ENCODE measurements at places on chromosomes 4 and X.

- DNase-seq, result no peak
Observed at GRCh38 chr4:52192001-52192400, 140.9 kb downstream of the SPATA18 start.

- DNase-seq, result no peak
Observed at GRCh38 chr4:179755322-179755721, 2313.1 kb upstream of the AGA start.

- DNase-seq, result no peak
Observed at GRCh38 chrX:19912-20571, 261.1 kb upstream of the PLCXD1 start.

- DNase-seq, result peak; percentile 10
Observed at GRCh38 chrX:134026565-134027311, 41.3 kb upstream of the GPC3 start.

GRCh38 chrX:125953814-125954213, 212.3 kb downstream of the DCAF12L2 start:
- peak; percentile 4 for DNase-seq

- no peak for DNase-seq
Observed at GRCh38 chrX:32480019-32480418, 731.3 kb downstream of the DMD start.

DNA sequence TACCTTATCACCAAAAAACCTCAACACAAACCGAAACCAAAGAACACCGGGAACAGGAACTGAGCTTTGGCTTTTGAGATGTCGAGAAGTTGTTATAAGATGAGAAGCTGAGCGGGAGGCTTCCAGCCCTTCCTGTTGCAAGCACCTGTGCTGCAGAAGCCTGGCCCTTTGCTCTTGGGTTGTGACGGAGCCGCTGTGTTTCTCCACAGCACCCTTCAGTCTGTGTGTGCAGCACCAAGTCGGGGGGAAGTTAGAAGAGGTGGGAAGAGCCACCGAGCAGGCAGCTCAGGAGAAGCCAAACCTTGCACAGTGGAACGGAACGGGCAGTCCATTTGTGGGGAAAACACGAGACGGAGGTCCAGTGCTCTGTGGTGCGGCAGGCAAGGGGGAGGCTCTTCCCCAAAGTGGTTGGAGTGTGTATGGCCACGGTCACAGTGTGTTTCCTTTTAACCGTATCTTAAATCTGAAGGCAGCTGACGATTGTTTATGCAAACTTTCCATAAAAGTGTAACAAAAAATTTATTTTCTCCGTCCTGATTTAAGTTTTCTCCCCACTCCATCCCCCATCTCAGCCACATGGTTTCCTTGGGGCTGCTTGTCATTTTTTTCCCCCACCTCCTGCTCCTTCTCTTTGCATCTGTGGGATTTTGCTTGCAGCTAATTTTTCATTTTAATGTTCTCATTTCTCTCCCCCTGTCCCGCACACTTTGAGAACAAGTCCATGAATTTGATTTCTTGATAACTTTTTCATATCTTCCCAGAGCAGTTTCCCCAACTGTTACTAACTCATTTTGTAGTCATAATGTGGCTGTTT, 123.7 kb downstream of the STOX2 start:
- DNase-seq, result no peak

DNA sequence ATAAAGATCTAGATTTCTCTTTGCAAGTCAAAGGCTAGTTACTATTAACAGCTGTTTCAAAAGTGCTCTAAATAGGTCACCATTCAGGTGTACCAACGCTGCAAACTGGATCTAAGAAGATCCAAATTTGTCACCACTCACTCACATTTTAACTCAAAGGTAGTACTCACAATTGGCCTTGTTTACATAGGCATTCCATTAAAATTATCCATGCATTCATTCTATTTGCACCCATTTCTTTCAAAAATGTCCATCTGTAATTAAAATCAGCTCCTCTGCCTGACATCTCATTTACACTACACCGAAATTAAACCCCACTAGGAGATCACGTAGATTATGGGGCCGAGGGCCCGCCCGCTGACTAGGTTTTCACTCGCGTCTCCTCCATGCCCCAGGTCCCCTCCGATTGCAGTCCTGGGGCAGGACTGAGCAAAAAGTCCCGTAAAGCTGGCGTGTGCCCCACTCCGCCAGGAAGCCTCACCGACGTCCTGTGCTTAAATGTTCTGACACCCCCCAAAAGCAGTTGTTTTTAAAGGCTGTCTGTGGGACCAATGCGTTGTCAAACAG, 1.3 kb upstream of the ING2 start:
- peak; percentile 26 for DNase-seq

DNA sequence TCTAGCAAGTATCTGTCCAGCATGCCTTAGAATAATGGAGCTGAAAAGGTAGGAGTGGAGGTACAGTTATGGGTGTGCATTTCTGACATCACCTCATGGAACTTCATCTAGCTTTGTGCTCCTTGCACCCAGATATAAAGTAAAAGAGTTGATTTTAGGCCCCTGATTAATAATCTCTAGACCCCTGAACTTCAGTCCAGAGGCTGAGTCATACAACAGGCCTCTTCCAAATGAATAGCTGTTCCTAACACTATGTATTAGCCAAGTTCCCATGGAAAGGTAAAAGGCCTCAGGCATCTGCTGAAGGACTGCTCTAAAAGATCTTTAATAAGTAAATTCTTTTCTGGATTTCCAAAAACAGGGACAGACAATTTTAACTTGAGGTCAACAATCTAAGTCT, 16.2 kb downstream of the TBC1D9 start:
- no peak for DNase-seq

DNA sequence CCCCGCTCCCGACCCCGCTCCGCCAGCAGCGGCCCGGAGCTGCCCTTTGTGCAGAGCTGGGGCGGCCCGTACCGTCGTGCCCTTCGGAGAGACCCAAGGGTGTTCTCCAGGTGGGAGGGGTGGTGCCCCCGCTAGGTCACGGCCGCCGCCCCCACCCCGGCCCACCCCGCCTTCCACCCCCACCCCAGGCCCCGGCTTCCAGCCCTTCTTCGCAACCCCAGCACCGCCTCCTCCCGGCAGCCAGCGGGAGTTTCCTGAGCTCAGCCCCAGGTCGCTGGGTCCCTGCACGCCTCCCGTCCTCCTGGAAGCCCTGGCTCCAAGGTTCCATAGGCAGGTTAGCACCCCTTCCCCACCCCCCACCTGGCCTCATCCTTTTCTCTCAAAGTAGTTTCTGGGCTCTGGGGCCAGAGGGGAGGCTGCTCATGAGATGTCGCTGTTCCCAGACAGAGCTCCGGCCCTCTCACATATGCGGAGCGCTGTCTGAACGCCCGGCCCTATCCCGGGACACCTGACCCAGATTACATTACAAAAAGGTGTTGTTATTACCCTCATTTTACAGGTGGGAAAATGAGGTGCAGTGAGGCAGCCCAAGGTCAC, 25.2 kb upstream of the FGFR3 start:
- no peak for DNase-seq

- DNase-seq, result peak; percentile 55
Observed at GRCh38 chr4:2795893-2796848, 3.3 kb downstream of the SH3BP2 start.

GRCh38 chrX:137166591-137166990, 132.8 kb upstream of the GPR101 start:
- no peak for DNase-seq

- DNase-seq, result no peak
Observed at GRCh38 chr4:161496-162284, 37.4 kb downstream of the ZNF718 start.

DNA sequence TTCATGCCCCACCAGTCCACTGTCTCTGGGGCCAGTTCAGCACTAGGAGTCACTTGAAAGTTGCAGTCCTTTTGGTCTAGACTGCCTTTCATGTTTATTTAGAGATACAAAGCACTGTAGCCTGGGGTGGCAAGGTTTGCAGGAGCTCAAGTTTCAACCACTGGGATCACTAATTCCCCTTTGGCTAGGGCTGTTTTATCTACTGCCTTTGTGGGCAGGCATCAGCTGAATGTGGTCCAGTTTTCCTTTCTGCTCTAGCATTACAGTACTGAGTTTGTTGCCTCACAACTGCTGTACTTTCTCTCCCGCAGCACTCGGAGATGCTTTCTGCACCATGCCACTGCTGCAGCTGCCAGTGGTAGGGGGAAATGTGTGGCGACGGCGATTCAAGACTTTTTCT, 222.3 kb upstream of the HDX start:
- no peak for DNase-seq

GRCh38 chr4:111712093-111712677, 433.1 kb upstream of the FAM241A start:
- DNase-seq, result no peak

All from RWPE1 (cell line).